Activated B cell treated with CpG ODN at 0.5 μM for 24 hours (primary cell): ENCODE measurements at places on chromosomes 11 and 22.

- no peak for DNase-seq
Observed at GRCh38 chr11:124278261-124278660, 22.1 kb downstream of the OR8G5 start.

DNA sequence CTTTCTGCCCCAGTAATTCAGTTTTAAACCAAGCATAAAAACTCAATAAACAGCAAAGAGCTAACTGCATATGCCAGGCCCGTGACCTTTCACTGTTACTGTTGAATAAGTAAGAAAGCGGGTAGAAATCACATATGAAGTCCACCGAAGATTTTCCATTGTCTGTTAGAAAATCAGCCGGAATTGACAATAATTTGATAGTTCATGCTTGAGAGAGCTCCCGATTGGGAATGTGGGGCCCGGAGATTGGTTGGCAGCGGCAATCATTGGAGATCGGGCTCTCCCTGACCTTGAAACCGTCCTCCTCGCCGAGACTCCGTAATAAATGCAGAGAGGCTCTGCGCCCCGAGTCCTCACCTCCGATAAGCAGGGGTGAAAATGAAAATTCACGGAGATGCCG, 709.6 kb downstream of the BRD1 start:
- no peak for DNase-seq

- DNase-seq = no peak
Observed at GRCh38 chr22:19773470-19774040, 13.0 kb downstream of the TBX1 start.

- DNase-seq = no peak
Observed at GRCh38 chr11:79076526-79077115, 364.2 kb downstream of the TENM4 start.

GRCh38 chr11:85844439-85845123, 10.6 kb upstream of the CCDC83 start:
- DNase-seq = no peak

DNA sequence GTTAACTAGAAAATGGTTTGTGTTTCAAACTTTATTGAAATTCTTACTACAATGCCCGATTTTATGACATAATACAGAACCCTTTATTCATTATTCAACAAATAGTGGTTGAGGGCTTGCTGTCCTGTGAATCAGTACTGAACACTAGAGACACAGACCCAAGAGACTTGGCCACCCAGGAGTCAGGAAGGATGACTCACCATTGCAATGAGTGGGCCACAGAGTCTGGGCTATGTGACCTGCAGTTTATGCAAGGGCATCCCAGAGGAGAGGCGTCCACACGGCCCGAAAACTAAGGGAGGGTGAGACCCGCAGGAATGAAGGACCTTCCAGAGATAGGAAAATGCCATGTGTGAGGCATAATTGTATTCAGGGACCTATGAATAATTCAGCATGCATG, 143.8 kb upstream of the DDI1 start:
- no peak for DNase-seq

DNA sequence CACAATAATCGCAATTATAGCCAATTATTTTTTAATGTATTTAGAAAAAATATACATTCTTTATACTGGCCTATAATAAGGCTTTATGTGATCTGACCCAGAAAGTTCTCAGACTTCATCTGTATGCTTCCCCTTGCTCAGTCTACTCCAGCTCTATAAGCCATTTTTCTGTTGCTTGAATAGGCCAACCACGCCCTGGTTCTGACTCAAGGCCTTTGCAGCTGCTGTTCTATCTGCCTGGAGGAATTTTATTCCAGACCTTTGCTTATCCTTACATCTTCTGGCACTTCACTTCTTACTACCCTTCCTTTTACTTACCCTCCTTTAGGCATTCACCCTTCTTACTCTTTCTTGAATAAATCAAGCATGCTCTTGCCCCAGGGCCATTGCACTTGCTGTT, 54.9 kb upstream of the PDE3B start:
- no peak for DNase-seq

GRCh38 chr11:69638941-69639681, 1.8 kb upstream of the CCND1 start:
- no peak for DNase-seq

- no peak for DNase-seq
Observed at GRCh38 chr11:100152766-100153165, 534.3 kb upstream of the ARHGAP42 start.

DNA sequence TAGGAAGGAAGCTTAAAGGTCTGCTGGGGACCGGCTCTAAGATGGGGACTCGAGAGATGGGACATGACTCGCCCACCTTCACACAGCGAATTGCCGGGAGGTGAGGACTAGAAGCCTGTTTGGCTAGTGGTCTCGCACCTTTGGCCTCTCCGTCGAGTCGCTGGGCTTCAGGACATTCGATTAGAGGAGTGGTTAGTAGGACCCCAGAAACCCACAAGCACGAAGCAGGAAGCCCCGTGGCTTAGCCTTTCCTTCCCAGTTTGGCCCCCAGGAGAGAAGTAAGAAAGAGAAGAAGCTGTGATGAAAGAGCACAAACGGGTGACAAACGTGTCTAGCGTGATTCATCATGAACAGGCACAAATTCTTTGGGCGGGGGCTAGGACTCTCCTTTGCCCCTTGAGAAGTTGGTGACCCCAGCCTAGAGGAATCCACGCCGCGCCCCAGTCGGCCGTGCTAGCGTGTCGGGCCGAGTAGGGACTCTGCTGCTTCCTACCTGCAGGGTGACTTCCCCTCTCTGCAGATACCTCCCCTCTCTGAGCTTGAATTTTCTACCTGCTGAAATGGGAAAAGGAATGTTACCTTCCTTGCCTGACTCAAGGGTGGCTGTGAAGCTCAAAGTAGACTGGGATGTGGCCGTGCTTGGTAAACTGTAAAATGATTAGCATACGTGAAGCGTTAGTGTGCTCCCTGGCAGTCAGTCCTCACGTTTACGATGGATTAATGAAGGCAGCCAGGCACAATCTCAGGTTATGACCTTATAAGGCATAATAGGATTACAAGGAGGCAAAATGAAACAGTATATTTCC, 1.1 kb upstream of the ADM start:
- DNase-seq = peak; percentile 37

- no peak for DNase-seq
Observed at GRCh38 chr11:133990501-133990900, 33.7 kb upstream of the IGSF9B start.

DNA sequence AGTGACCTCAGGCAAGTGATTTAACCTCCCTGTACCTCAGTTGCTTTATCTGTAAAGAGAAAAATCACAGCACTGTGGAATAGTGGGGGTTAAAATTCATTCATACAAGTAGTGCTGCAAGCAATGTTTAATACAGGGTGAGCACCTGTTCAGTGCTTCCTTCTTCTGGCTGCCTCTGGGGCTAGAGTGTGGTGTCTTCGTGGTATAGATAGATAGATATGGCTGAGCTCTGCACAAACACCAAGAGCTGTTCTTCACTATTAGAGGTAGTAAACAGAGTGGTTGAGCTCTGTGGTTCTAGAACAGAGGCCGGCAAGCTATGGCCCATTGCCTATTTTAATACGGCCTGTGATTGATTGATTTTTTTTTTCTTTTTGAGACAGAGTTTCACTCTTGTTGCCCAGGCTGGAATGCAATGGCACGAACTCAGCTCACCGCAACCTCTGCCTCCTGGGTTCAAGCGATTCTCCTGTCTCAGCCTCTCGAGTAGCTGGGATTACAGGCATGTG, 32.9 kb downstream of the LIMK2 start:
- no peak for DNase-seq

DNA sequence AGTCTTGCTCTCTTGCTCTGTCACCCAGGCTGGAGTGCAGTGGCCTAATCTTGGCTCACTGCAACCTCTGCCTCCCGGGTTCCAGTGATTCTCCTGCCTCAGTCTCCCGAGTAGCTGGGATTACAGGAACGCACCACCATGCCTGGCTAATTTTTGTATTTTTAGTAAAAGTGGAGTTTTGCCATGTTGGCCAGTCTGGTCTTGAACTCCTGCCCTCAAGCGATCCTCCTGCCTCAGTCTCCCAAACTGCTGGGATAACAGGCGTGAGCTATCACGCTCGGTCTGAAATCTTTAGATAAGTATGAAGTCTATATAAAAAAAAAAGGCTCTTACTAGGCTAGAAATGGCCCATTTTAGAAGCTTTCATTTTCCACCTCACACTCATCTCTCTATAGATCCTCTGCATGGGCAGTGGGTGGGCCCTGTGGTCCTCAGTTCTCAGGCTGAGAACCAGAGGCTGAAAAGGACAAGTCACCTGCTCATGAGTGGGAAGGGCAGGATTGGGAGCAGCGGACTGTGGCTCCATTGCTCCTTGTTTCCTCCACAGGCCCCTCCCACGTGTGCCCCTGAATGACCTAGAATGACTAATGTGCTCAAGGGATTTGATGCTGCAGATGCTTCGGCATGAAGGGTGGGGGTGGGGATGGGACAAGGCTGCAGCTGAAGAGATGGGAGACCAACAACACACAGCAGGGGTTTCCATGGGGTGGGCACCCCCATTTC, 19.8 kb upstream of the PRAME start:
- no peak for DNase-seq

DNA sequence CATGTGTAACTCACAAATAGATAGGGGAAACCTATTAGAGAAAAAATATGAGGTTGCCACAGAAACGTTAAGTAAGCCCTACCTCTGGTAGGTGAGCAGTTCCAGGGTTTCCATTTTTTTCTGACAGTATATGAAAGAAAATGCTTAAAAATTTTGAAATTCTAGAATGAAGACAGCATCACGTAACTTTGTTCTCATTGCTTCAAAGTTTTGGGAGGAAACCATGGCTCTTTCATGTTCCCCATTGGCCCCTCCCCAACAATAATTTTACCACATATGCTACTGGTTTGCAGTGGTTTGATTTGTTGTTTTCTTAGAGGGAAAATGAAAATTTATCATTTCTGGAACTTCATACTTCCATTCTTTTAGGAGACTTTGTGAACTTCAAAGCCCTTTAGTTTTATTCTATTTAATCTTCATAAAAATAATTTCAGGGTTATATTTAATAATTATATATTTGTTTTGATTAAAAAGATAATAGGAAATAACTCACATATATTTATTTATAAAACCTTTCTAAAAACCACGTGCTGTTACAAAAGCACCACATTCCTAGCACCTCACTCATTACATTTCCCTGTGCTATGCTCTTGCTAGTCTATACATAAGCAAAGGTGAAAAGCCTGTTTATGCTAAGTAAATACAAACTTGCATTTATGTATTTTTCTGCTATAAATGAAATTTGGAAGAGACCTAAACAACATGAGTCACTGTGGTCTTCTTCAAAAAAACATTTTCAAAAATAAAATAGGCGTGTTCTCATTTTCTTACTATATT, 113.4 kb downstream of the CASP12 start:
- DNase-seq = no peak

DNA sequence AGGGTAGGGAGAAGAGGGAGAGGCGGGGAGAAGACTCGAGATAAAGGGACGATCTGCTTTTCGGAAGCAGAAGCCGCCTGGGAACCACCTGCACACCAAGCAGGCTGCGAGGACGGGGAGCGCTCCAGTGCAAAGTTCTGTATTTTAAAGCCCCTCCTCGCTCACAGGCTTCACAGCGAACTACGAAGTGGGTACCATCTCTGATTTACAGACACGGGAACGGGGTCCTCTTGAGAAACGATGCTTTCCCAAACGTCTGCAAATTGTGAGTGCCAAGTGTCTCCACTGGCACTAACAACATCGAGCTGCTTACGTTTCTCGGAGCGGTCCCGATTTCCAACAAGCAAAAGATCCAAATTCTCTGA, 700 bp upstream of the STX3 start:
- DNase-seq = peak; percentile 33

DNA sequence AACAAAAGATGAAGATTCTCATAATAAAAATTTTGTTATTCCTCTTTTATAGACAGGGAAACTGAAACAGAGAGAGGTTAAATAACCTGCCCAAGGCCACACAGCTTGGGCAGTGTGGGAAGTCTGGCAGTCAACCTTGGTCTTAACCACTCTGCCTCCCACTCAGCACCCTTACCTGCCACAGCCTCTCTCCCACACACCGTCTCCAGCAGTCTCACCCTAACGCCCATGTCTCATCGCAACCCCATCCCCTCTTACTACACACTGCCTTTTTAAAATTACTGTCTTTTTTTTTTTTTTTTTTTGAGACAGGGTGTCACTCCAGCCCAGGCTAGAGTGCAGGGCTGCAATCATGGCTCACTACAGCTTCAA, 25.0 kb downstream of the ARRB1 start:
- no peak for DNase-seq

DNA sequence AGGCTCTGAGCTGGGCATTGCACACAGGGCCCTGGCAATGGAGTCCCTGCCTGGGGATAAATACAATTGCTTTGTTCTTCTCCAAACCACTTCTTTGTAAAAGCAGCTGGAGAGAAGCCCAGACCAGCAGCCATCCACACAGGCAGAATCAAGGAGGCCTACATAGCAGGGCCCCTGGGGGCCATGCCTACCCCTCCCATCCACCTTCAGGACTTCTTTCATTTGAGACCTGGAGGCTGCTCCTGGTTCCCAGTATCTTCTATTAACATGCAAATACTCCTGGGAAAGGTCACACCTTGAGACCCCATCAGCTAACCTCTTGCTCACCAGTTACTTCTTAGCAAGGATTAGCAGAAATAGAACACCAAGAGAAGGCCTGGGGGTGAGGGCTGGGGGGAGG, 511.1 kb downstream of the SOX6 start:
- no peak for DNase-seq

- no peak for DNase-seq
Observed at GRCh38 chr11:100883830-100884229, 196.7 kb downstream of the ARHGAP42 start.

- DNase-seq = no peak
Observed at GRCh38 chr11:59555601-59556114, 44.3 kb downstream of the OR4D9 start.

GRCh38 chr11:31968461-31969358, 122.2 kb upstream of the RCN1 start:
- DNase-seq = no peak

DNA sequence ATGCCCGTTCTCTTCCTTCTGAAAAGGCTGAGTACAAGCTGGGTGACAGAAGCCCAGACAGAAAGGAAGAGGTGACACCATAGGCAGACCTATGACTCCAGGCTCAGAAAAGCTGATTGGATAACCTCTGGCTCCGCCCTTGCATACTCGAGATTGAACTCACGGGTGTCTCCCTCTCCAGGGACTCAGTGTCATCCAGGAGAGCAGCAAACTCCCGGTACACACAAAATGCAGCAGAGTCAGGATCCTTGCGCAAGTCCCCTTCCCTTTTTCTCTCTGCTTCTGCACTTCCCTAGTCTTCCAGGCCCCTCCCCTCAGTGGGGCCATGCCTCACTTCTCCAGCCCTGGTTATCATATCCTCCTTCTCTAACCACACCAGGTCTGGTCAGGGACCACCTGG, 9.8 kb downstream of the SCN4B start:
- DNase-seq = no peak

- DNase-seq = no peak
Observed at GRCh38 chr11:35357923-35358322, 61.4 kb downstream of the SLC1A2 start.

GRCh38 chr11:15471048-15471894, 356.5 kb downstream of the INSC start:
- DNase-seq = no peak

- DNase-seq = no peak
Observed at GRCh38 chr22:39230261-39231196, 14.3 kb downstream of the PDGFB start.

GRCh38 chr11:73321604-73322381, 13.7 kb downstream of the ARHGEF17 start:
- DNase-seq = no peak

- no peak for DNase-seq
Observed at GRCh38 chr11:127859941-127860354, 727.4 kb downstream of the ETS1 start.

GRCh38 chr11:128626913-128627665, 39.7 kb upstream of the ETS1 start:
- no peak for DNase-seq
